ENCODE measurements at places on chromosomes 13 and 19.
A peak's percentile ranks its signal among the peaks of the same experiment; 100 is the strongest.

- no peak for DNase-seq
These were observed 2134.7 kb downstream of the PCDH9 start for GRCh38 chr13:65095161-65096082.

DNA sequence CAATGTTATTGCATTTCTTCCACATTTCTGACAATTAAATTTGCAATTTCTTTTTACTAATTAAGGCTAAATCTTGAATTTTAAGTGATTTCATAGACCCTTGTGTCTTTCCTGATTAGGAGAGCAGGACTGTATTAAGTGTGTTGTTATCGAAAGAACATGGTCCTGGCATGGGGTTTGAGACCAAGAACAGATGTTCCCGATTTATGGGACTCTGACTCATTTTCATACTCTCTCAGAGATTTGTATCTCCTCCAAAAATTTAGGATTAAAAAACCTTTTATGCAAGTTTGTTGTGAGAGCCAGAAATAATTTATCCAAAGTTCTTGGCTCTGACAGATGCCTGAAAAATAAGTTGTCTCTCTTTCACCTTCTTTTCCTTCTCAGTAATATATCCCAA, 589.3 kb upstream of the ARGLU1 start:
- no peak for DNase-seq

- DNase-seq = no peak
These were observed 9.0 kb downstream of the LPAR6 start for GRCh38 chr13:48403913-48404312.

GRCh38 chr13:26372747-26373146, 118.8 kb downstream of the CDK8 start:
- DNase-seq = no peak

DNA sequence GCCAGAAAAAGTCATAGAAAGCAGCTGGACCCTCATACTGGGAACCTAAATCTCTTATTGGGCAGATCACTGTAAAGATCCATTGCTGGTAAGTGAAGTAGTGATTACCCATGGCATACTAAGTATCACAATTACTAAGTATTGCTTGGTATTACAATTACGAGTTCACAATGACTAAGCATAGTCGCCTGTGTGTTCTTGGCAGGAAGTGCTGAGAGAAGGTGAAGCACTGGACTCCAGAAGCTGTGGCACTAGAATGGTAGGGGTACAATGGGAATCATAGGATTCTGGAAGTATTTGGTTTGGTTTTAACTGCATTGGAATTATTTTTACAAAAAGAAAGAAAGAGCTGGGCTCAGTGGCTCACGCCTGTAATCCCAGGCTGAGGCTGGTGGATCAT, 20.3 kb downstream of the LGALS16 start:
- no peak for DNase-seq

- no peak for DNase-seq
These were observed 972.0 kb upstream of the PCDH20 start for GRCh38 chr13:62387647-62388046.

DNA sequence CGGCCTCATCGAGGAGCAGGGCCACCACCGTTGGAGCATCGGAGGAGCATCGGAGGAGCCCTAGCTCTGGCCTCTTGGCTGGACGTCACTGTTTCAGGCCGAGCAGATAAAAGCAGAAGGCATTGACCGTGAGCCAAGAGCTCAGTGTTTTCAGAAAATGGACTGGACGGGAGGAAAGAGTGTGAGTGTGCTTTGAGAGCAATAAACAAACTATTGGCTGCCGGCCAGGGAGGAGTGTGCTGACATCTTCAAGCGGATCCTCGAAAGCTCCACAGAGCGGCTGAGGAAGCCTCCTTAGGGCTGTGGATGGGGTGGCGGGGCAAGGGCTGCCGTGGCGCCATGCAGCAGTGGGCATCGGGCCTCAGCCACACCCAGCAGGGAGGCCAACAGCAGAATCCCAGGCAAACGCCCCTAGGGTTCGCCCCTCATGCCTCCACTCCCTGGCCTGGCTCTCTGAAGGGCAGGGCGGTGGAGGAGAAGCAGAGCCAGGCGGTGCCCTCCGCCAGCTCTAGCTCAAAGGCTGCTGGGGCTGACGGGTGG, 41.8 kb downstream of the IRS2 start:
- no peak for DNase-seq

GRCh38 chr13:98685146-98685545, 67.3 kb downstream of the SLC15A1 start:
- DNase-seq = no peak

GRCh38 chr19:46023311-46023779, 492 bp upstream of the PGLYRP1 start:
- no peak for DNase-seq

DNA sequence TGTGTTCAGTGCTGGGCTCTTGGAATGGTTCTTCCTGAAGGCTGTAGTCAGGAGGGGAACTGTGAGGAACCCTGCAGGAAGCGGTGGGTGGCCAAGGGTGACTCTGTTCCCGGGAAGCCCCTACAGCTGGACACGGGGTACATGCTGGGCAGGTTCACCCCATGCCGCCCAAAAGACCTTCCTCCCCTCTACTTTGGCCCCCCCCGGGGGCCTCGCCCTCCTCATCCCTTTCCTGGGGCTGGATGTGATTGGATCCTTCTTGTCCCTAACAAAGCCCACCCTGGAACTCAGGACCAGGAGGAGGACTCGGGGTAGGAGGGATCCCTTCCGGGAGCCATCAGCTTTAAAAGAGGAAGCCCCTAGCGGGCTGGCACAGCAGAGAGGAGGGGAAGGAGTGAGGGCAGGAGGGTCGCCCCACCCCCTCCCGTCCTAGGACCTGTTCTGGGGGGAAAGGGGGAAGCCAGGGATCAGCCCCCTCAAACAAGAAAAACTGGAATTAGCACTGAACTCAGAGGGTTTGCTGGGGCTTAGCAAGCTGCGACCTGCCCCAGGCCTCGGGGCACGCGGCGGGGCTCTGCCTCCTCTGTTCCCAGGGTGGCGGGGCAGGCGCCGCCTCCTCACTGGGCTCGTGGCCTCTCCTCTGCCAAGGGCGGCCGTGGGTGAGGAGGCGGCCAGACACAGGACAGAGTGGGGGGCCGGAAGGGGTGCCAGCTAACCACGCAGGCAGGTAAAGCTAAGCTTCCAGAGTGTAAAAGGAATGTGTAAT, 4.0 kb downstream of the CEBPA start:
- no peak for DNase-seq

DNA sequence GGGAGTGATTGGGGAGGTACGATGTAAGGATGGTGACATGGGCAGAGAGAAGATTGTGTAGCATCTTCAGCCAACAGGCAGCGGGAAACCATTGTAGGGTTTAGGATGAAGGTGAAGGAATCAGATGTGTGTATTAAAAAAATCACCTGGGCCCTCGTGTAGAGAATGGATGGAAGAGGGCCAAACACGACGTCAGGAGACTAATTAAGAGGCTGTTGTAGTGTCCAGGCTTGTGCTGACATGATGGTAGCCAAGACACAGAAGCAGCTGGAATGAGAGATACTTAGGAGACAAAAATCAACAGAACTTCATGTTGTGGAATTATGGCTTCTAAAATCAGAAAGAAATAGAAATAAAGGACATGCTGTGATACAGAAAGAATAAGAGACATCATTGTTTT, 41.2 kb upstream of the ARGLU1 start:
- DNase-seq = no peak

DNA sequence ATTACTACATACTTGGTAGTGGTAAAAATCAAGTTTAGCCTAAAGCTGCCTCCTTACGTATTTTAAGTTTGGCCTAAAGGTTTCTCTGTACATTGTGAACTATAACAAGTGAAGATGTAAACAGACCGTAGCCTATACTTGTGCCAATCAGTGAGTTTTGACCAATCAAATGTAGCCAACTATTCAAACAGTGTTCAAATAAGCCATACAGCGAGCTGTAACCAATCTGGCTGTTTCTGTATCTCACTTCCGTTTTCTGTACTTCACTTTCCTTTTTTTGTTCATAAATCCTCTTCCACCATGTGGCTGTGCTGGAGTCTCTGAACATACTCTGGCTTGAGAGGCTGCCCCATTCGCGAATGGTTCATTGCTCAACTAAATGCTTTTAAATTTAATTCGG, 2504.6 kb downstream of the PCDH9 start:
- DNase-seq = no peak

DNA sequence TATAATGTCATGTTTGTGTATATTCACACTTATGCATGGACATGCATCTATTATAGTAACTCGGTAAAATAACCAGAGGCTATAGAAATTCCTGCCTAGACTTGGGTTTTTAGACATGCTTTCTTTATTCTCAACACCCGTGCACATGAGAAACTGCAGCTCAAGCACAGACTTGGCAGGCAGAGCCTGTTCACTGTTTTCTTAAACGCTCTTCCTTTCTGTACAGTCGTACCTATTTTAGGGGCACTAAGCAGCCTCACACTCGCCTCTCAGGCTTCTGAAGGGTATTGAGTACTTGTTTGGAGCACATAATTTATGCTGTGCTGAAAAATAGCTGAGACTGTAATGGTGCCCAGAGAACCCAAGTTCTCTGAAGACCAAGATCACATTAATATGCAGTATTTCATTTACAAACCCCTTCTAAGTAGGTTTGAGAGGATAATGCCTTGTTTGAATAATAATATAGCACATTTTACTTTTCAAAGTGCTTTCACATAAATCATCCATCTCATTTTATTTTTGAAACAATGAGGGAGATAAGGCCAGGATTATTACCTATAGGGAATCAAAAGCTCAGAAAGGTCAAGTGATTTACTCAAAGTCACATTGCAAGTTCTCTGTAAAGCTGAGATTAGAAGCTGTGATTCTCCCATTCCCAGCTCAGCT, 429.9 kb downstream of the SPRY2 start:
- no peak for DNase-seq

GRCh38 chr19:12293777-12294248, 870 bp downstream of the ZNF44 start:
- peak; percentile 11 for DNase-seq

DNA sequence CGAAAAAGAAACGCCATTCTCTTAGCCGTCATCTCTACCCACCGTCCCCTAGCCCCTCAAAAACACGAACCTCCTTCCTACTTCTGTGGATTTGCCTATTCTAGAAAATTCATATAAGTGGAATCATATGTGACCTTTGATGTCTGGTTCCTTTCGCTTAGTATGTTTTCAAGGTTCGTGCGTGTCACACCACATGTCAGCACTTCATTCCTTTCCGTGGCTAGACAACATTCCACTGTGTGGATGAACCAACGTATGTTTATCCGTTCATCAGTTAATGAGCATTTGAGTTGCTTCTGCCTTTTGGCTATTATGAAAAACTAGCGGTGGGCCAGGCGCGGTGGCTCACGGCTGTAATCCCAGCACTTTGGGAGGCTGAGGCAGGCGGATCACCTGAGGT, 14.0 kb upstream of the PPP1R12C start:
- no peak for DNase-seq

GRCh38 chr13:46119883-46120614, 15.2 kb upstream of the CPB2 start:
- no peak for DNase-seq

GRCh38 chr13:24742977-24743376, 21.0 kb upstream of the RNF17 start:
- no peak for DNase-seq

GRCh38 chr13:31814536-31814935, 75.2 kb downstream of the RXFP2 start:
- no peak for DNase-seq

GRCh38 chr13:36776175-36776574, 42.8 kb upstream of the RFXAP start:
- DNase-seq = no peak

GRCh38 chr13:98353750-98354149, 176.7 kb upstream of the RNF113B start:
- DNase-seq = no peak

DNA sequence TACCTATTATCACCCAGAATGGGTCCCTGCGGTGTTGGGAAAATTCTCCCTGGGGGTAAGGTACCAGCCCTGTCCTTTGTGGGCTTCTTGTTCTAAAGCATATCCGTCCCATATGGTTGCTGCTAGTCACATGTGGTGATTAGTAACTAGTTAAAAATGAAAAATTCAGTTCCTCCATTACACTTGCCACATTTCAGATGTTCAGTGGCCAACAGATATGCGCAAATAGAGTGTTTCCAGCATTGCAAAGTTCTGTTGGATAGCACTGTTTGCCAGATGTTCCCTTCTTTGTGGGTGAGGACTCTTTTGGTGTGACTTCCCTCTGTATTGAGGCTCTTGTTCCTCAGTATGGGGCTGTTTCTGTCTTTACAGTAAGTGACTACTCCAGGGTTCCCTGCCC, 3.8 kb downstream of the CNOT3 start:
- no peak for DNase-seq

- DNase-seq = no peak
These were observed 237.5 kb downstream of the TSHZ3 start for GRCh38 chr19:31111741-31112140.

- DNase-seq = no peak
These were observed 9.7 kb downstream of the HSD17B14 start for GRCh38 chr19:48826606-48827020.

GRCh38 chr13:111513766-111514609, 193.5 kb downstream of the TEX29 start:
- no peak for DNase-seq

DNA sequence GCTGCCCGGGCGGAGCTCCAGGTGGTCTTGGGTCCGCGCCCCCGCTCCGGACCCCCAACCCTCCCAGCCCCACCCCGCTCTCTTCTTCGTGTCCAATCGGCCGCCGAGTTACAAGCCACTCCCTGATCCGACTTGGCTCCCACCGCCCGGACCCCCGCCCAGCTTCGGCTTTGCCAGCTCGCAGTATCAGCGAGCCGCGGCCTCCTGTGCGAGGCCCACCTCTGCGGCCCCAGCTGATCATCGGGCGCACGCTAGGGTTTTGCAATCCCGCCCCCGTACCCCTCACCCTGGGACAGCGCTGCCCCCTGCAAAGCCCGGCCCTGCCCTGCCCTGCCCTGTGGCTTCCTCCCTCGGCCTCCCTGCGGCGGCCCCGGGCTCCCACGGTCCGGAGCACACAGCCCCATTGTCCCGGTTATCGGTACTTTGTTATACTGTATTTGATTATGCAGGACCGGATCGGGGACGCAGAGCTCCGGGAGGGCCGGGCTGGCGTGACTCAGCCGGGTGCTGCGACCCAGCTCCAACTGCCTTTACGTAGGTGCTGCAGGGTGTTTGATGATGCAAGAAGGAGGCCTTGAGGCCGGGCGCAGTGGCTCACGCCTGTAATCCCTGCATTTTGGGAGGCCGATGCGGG, 598 bp upstream of the LPAR2 start:
- DNase-seq = no peak

GRCh38 chr13:99932912-99933311, 38.7 kb downstream of the ZIC5 start:
- DNase-seq = no peak
